Stimulated activated CD4-positive, alpha-beta T cell treated with anti-CD3 and anti-CD28 coated beads, Interleukin-1b, Interleukin-23, amount 100 ng/mL, for 48 hours (primary cell): ENCODE measurements at places on chromosomes 6 and 20.

GRCh38 chr6:147530132-147531060 is 21.9 kb downstream of the SAMD5 start:
- no peak for DNase-seq

DNA sequence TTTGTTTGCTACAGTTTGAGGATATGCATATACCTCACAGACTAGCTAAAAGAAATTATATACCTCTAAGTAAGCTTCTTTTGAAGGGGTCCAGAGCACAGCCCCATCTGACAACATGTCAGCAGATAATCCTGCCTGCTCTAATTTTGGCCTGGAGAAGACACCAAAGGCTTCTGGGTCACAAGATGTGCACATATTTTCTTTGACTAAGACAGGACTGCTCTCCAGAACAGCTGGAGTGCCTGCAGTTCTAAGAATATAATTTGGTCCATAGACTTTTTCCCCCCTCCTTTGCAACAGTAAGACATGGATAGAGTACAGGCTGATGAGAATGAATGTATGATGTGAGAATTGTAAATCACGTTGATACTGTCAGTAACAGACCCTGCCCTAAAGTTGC is 107.9 kb upstream of the KCNK16 start:
- DNase-seq, result no peak

- no peak for DNase-seq
These were observed 153.0 kb downstream of the REV3L start for GRCh38 chr6:111329882-111330633.

DNA sequence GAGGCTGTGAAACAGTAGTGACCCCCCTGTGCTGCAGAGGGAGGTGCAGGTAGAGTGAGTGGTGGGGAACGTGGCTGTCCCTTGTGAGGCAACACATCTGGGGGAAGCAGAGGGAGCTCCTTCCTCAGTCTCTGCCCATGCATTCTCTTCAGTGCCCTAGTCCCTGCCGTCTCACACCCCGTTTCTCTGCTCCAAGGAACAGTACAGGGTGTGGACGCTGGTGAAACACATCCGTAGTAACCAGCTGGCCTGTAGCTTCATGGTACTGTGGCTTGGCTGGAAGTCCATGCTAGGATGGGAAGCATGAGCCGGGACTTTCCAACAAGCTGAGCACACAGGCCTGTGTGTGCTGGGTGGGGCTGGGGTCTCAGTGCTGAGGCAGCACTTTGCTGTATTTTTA is 25.4 kb upstream of the CST3 start:
- no peak for DNase-seq

- no peak for DNase-seq
These were observed 97.7 kb downstream of the ATG5 start for GRCh38 chr6:106227612-106228507.

GRCh38 chr20:64115171-64115911 is 8.0 kb upstream of the NPBWR2 start:
- no peak for DNase-seq

DNA sequence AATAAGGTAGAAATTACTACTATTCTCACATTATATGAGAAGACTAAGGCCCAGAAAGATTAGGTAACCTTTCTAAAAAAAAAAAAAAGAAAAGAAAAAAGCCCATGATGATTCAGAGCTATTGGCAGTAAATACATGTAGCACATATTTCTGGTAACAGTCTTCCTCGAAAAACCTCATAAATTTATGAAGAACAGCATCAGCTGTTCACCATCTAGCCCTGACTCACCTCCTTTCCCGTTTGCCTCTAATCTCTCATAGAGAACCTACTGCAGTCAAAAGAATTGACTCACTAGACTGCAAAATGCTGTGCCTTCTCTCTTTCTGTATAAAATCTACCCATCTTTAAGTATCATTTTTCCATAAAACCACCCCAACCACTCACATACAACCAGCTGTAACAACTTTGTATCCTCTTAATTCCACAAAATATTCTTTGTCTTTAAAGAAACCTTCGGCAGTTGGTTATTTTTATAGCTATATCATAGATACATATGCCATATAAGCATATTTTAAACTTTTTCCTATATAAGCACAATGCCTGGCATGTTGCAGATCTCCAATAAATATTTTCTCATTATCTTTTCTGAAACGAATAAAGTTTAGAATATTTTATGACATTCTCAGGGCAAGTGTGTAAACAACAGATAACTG is 152.7 kb upstream of the ENPP5 start:
- no peak for DNase-seq
